ENCODE measurements at places on chromosomes 5 and 9. TPM values are rescaled to one million over a fixed set of nuclear protein-coding genes. Genes with fewer than 3 reads are reported as not detected.

GARIN3 gene
- total RNA-seq: not detected

DNA sequence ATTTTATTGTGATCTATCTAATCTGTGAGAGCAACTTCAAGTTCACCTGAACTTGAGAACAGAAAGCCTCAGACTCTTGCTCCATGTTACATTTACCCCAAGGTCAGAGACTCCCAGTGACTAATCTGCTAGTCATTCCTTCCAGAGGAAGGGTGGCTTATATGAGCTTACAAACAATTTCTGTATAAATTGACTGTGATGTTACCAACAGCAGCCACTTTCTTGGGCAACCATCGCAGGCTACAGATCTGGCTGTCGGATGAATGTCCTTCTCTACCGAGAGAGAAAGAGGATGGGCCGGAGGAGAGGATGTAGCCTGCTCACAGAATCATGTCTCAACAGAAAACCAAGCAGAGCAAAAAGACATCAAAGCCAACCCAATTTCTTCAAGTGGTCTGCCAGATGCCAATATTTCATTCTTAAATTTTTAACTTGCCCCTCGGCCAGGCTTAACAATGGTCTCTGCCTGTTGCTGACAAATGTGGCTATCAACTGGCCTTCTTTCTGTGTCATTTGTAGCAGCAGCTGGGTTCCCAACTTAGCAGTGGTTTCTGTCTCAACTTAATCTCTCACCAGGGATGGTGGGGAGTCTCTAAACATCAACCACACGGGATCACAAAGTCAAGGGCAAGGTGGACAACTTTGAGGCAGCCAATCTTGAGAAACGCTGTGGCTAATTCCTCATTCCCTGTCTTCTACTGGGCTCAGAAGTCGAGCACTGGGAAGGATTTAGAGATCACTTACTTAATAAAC is 81.3 kb downstream of the RAPGEF1 start:
- no peak for DNase-seq

RBM18 gene
- total RNA-seq: 15.1 TPM

DNA sequence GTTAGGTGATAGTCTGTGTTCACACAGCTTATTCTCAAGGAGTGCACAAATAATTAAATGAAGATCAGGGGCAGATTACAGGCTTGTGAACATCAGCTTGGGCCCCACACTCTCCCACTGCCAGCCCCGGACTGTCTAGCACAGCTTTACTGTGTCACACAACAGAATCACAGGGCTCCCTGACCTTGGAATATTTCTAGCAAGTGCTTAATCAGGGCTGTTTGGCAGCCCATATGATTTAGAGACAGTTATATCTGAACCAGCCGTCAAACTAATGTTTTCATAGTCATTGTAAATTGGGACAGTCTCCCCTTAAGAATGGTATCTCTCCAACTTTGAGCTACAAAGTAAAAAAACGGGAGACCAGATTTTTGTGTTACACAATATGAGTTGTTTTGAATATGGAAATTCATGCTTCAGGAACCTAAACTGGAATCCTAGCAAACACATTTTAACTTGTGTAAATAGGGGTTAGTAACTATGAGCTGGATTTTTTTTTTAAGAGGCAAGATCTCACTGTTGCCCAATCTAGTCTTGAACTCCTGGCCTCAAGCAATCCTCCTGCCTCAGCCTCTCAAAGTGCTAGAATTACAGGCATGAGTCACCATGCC is 517.6 kb downstream of the BNC2 start:
- DNase-seq: no peak

PFDN1 gene
- total RNA-seq: 24.8 TPM

DNA sequence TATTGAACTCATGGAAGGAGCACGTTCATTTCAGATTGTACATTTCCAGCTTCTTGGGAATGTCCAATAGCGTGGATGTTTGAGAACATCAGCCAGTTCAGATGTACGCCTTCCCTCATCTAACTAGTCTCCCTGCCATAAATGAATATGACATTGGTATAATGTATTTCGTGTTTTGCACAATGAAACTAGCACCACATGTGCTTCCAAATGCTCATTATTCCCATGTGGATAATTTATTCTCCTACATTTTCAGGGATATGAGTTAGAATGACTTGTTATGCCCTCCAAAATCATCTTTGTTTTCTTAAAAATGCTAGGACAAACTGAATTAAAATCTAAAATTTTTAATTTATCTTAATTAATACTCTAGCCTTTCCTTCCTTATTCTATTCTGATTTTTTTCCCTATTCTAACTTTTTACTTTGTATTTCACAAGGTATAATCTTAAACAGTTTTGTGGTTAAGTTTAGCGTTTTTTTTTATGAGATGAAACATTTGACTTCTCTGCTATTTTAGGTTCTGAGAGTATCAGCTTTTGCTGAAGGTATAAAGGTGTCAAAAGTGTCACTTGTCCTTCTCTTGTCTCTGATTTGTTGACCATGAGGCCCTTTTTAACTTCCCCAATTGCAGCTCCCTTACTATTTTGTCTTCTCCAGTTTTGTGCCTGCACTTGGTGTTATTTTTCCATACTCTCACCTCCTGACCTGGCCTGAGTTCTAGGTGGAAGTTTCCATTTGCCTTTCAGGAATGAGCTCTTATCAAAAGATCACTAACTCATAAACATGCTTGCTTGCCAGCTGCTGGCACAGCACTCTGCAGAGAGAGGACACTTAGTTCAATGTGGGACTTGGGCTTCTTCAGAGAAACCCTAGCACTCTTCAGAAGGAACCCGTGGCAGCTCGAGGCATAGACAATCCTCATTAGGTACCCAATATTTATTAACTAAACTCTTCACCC is 106.8 kb downstream of the FRMD3 start:
- no peak for DNase-seq

Measured in naive thymus-derived CD8-positive, alpha-beta T cell (primary cell).